ENCODE measurements at places on chromosomes 3 and 15.

DNA sequence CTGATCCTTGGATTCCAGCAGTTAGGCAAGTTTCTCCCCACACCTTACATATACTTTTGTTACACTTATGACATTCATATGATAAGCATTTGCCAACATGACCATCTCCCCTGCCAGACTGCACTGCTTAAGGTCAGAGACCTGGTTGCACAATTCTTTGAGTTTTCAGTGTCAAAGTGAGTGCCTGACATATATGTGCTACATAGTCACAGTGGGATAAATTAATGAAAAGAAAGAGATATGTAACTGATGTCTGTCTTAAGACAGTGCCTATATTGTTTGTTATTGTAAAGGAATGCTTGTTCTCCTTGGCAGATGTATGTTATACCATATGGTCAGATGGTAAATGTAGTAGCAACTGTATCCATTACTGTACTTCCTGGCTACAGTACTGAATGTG lies 3.5 kb upstream of the DCUN1D1 start:
- no peak for DNase-seq

GRCh38 chr15:56916825-56917477 lies 1.5 kb upstream of the TCF12 start:
- no peak for DNase-seq

GRCh38 chr3:39432342-39432741 lies 25.8 kb downstream of the RPSA start:
- no peak for DNase-seq

DNA sequence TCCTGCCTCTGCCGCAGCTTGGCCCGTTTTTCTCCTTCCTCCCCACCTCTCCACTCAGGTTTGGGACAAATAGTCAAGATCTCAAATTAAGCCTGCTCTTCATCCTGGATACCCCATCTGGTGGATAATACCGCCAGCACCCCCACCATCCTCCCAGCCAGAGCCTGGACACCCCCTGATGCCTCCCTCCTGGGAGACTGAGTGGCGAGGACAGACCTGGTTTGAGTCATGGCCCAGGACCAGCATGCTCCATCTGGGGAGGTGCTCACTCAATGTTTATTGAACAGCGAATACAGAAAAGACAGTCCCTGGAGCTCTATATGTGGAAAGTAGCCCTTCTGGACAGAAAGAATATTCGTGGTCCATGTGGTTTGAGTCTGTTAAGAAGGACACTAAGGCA lies 23.3 kb downstream of the CTSH start:
- DNase-seq: no peak

GRCh38 chr3:146646261-146646660 lies 41.1 kb upstream of the PLSCR5 start:
- DNase-seq: no peak

DNA sequence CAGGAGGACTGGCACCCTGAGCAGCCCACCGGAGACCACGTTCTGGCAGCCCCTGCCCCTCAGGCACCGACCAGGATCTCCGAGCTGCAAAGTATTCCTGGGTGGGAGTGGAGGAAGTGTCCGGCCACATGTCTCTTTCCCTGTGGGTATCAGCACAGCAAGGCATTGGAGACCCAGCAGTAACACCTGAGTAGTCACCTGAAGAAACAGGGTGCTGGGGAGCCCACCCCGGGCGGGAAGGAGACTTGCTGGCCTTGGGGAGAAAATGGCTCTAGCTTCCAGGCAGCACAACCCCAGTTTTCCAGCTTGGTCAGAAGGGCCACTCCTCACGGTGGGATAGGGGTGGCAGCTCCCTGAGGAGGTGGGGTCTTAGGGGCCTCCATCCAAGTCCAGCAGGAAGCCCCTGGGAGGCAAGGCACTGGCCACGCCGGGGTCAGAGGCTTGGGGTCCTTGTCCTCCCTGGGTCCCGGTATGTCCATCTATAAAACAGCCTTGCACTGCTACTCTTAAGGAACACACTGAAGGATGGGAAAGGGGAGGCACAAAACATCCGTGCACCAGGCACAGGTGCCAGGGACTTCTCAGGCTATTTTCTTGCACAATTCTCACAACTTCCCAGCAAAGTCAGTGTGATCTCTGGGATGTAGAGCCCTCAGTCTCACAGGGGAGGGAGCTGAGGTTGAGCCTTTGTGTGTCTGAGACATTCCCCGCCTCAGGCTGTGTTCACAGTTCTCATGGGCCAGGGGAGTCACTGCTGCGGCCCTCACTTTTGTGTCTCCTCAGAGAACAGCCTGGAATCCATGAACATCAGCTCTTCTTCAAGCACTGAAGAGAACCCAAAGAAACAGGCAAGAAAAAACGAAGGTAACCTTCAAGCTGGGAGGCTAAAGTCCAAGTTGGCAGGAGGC lies 11.9 kb downstream of the CFAP100 start:
- no peak for DNase-seq

Data from spinal cord (tissue), 10 donors.